ENCODE measurements at places on chromosomes 1 and 21.

GRCh38 chr1:92484472-92485380 lies 2.0 kb downstream of the GFI1 start:
- H3K27ac ChIP-seq, result no peak overlapping the region
- H3K4me1 ChIP-seq, result no peaks in the 10 kb centered on the region
- peak; percentile 25 for DNase-seq
- H3K27me3 ChIP-seq, result no peaks in the 10 kb centered on the region

DNA sequence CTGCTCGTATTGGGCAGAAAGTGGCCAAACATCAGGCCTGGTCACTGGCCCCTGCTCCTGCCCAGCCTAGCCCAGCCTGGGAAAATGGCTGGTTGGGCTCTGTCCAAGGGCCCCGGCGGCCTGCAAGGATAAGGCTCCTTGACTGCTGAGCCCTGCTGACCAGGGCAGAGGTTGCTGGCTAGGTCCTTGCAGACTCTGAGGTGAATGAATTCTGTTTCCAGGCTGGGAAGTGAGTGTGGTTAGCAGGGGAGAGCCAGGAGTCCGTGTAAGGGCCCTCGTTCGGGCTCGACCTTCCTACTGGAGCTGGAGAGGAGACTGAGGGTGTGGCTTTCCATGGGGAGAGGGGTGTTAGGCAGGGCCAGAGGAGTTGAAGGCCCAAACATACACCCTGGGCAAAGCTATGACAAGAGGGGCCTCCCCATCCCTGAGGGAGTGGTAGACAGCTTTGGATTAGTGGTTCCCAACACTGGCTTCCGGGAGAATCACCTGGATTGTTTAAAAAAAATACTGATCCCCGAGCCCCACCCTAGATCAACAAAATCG lies 20.6 kb downstream of the CSF1 start:
- no peaks in the 10 kb centered on the region for H3K27me3 ChIP-seq
- H3K27ac ChIP-seq, result peak overlapping the region; percentile 83
- H3K4me1 ChIP-seq, result peaks cover 57% of the 10 kb centered on the region
- H3K36me3 ChIP-seq, result no peaks in the 10 kb centered on the region
- no peak overlapping the region for H3K4me3 ChIP-seq

GRCh38 chr1:103942029-103942428 lies 192.3 kb downstream of the AMY1C start:
- no peaks in the 10 kb centered on the region for H3K4me1 ChIP-seq
- H3K27me3 ChIP-seq, result no peaks in the 10 kb centered on the region
- no peak overlapping the region for H3K27ac ChIP-seq

GRCh38 chr1:65769636-65770035 lies 23.1 kb upstream of the PDE4B start:
- no peaks in the 10 kb centered on the region for H3K36me3 ChIP-seq
- DNase-seq, result no peak
- no peaks in the 10 kb centered on the region for H3K27me3 ChIP-seq
- no peaks in the 10 kb centered on the region for H3K4me1 ChIP-seq
- no peak overlapping the region for H3K4me3 ChIP-seq

GRCh38 chr1:169261884-169262283 lies 105.7 kb downstream of the NME7 start:
- H3K27ac ChIP-seq, result no peak overlapping the region
- no peak for DNase-seq
- no peaks in the 10 kb centered on the region for H3K36me3 ChIP-seq
- no peak overlapping the region for H3K4me3 ChIP-seq
- H3K4me1 ChIP-seq, result no peaks in the 10 kb centered on the region
- no peaks in the 10 kb centered on the region for H3K27me3 ChIP-seq

GRCh38 chr1:36941316-36941978 lies 92.9 kb downstream of the GRIK3 start:
- no peaks in the 10 kb centered on the region for H3K36me3 ChIP-seq
- no peaks in the 10 kb centered on the region for H3K27me3 ChIP-seq
- no peak overlapping the region for H3K27ac ChIP-seq
- H3K4me3 ChIP-seq, result no peak overlapping the region
- H3K4me1 ChIP-seq, result no peaks in the 10 kb centered on the region
- no peak for DNase-seq

GRCh38 chr1:18882486-18882885 lies 19.9 kb downstream of the ALDH4A1 start:
- H3K4me1 ChIP-seq, result no peaks in the 10 kb centered on the region
- H3K4me3 ChIP-seq, result no peak overlapping the region
- no peak for DNase-seq

Data from Caco-2 (cell line).